ENCODE measurements at places on chromosomes 2 and 18. TPM values are rescaled to one million over a fixed set of nuclear protein-coding genes. Genes with fewer than 3 reads are reported as not detected.

The ASXL3 gene
- not detected for polyA plus RNA-seq

The LRRTM4 gene
- not detected for polyA plus RNA-seq

- no peak for DNase-seq
Measured at GRCh38 chr2:16855183-16855582, 189.5 kb upstream of the CYRIA start.

The MCM6 gene
- polyA plus RNA-seq, result 47.1 TPM

GRCh38 chr2:178059111-178059510, 13.5 kb downstream of the PDE11A start:
- no peak for DNase-seq
